HAP-1 (cell line): ENCODE measurements at places on chromosomes 16 and 17.
A peak's percentile ranks its signal among the peaks of the same experiment; 100 is the strongest.

- peak; percentile 42 for DNase-seq
These were observed 736 bp downstream of the APPBP2 start for GRCh38 chr17:60525328-60525684.

DNA sequence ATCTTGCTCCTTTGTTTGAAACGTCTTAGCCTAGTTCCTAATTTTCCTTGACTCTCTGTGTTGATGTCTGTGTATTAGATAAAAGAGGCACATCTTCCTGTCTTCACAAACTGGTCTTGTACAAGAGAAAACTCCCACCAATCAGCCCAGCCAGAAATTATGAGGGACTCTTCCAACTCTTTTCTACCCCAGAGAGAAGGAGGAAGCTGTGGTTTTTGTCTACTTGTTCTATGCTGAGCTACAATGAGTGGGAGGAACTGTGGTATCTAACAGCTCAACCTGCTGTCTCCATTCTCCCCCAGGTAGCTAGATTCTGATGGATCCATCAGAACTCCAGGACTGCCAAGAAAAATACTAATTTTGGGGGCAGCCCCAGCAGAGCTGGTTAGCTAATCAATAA, 392.5 kb downstream of the HS3ST3B1 start:
- no peak for DNase-seq

GRCh38 chr17:76447931-76448652, 4.9 kb downstream of the UBE2O start:
- no peak for DNase-seq

GRCh38 chr17:1143573-1143972, 36.2 kb downstream of the ABR start:
- DNase-seq = peak; percentile 59

DNA sequence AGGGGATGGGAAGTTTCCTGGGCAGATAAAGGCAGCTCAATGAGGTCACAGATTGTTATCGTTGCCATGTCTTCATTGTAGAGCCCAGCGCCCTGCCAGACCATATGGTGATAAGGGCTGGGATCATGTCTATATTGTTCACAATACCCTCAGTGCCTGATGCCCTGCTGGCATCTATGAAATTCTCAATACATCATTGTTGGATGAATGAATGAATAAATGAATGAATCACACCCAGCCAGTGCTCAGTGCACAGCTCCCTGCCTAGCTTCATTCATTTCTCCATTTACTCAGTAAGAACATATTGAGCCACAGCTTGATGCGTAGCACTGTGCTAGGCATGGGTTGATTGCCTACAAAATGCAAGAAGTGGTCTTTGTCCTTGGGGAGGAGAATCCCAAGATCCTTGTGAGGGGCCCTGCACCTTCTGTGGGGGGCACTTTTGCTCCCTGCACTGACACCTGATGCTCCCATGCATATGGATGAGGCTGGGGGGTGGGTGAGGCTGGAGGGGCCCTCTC, 29.7 kb downstream of the MRC2 start:
- DNase-seq = no peak

- DNase-seq = no peak
These were observed 460 bp upstream of the HSBP1 start for GRCh38 chr16:83807327-83807709.

DNA sequence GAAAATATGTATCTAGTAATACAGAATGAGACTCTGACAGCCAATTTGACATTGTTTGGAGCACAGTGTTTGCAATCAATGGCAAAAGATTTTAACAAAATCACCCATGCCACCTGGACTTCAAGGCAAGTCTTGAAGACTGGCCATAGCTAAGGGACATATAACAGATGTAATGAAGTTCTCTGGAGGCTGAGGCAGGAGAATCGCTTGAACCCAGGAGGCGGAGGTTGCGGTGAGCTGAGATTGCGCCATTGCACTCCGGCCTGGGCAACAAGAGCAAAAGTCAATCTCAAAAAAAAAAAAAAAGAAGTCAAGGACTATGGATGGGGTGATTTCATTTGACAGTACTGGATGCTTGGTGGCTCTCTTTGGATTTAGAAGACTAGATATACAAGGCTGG, 5.6 kb upstream of the BPTF start:
- DNase-seq = no peak

DNA sequence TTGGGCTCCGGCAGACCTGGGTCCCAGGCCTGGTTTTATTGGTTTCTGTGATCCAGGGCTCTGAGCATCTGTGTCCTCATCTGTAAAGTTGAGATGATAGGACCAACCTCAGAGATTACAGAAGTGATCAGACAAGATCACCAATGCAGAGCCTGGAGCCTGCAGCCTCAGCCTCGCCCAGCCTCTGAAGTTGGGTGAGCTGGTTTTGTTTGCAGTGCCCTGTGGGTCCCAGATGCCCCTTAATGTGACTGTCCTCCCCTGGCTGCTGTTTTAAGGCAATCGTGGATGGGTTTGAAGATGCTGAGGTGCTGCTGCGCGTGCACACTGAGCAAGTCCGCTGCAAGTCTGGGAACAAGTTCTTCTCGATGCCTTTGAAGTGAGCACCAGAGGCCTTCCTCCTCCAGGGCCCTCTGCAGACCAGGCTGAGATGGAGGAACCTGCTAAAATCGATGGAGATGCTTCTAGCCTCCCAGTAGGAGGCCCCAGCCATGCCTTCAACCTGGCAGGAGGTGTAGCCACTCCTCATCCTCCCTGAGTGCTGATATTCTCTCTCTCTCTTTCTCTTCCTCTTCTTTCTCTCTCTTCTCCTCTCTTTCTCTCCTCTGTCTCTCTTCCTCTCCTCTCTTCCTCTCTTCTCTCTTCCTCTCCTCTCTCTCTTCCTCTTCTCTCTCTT, 5.6 kb upstream of the MMP15 start:
- DNase-seq = no peak

- DNase-seq = no peak
These were observed 7.6 kb downstream of the SLC46A1 start for GRCh38 chr17:28398280-28398981.

- no peak for DNase-seq
These were observed 196.7 kb downstream of the CDH11 start for GRCh38 chr16:64925166-64925565.

DNA sequence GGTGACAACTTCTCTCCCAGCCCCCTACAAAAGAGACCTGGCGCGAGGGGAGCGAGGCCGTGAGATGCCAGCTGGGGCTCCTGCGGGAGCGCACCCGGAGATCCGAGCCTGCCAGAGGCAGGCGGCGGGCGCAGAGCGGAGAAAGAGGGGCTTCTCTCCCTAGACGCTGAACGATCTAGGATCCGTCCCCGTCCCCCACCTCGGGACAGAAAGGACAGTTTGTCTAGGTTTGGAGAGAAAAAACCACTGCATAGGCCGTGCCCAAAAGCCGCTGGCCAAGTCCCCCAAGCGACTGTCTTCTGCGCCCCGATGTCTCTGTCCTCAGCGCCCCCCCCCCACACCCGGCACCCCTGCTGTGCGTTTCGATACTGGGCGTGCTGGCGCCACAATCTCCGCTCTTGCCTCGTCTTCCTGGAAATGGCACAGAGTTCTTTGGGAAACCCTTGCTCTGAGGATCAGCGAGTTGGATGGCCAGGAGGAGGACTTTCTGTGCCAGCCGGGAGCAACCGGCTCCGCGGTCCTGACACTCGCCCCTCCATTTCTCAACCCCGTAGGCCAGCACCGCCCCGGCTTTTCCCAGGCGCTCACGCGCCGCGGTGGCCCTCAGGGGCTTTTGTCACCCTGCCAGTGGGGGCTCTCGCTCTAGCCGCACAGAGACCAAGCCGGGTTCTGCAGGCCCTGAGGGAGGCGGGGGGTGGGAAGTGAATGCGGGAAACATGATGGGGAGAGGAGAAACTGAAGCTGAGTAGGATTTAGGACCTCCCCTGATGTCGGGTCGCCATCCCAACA, 1.0 kb downstream of the SSTR2 start:
- no peak for DNase-seq

GRCh38 chr16:918741-919657, 51.8 kb downstream of the LMF1 start:
- no peak for DNase-seq

DNA sequence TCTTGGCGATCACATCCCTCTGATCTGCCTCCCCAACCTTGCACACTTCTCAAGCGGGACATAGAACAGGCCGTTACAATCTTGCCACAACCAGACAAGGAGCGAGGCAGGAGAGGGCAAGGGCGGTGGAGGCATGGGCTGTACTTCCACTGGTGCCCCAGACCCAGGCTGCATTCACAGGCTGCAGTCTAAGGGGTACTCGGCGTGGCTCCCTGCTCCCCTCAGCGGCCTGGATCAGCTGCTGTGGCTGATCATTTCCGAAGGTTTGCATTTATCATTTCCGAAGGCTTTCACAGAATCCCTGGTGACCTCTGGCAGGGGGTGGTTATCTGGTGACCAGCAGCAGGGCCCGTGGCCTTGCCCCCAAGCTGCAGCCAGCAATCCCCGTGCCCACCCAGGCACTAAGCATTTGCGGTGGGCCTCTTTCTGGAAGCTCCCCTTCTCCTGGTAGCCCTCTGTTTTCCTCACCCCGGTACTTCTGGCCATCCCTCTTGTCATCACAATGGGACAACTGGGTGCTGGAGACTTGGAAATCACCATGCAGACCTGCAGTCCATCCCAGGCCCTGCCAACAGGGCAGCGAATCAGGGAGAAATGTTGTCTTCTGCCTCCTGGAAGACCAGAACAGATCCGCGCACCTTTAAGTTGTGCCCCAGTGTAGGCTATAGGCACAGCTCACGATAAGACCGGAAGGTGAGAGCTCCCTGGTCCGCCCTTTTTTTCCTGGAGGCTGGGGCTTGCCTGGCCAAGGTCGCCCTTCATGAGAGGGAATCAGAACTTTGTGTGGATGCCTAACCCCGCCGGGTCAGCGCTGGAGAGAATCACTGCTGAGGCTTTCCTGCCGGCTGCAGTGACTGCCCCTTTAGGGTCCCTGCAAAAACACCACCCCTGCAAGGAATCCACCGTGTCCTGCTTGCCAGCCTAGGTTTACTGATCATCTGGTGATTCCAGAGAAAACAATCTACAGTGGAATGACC, 1739.1 kb downstream of the TP53TG3F start:
- DNase-seq = no peak

GRCh38 chr16:4911970-4912386, 25.0 kb downstream of the PPL start:
- no peak for DNase-seq

- DNase-seq = no peak
These were observed 993 bp upstream of the ANKRD11 start for GRCh38 chr16:89491238-89491869.

DNA sequence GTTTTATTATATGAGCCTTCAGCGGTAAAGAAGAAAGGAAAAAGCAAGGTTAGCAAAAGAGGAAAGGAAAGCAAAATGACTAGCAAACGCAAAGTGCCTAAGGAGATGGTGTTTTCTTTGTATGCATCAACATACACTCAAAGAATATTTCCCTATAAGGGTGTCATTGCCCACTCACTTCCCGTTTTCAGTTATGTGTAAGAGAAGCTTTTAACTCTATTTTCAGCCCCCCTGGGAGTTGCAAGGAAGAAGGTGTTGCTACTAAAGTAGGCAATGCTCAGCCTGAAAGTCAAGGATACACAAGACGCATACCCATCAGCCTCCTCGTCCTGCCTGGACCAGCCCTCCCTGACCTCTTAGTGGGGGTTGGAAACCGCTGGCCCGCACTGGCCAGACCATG, 267.7 kb upstream of the ZFHX3 start:
- no peak for DNase-seq

GRCh38 chr16:69187446-69188235, 677 bp downstream of the SNTB2 start:
- DNase-seq = peak; percentile 54

DNA sequence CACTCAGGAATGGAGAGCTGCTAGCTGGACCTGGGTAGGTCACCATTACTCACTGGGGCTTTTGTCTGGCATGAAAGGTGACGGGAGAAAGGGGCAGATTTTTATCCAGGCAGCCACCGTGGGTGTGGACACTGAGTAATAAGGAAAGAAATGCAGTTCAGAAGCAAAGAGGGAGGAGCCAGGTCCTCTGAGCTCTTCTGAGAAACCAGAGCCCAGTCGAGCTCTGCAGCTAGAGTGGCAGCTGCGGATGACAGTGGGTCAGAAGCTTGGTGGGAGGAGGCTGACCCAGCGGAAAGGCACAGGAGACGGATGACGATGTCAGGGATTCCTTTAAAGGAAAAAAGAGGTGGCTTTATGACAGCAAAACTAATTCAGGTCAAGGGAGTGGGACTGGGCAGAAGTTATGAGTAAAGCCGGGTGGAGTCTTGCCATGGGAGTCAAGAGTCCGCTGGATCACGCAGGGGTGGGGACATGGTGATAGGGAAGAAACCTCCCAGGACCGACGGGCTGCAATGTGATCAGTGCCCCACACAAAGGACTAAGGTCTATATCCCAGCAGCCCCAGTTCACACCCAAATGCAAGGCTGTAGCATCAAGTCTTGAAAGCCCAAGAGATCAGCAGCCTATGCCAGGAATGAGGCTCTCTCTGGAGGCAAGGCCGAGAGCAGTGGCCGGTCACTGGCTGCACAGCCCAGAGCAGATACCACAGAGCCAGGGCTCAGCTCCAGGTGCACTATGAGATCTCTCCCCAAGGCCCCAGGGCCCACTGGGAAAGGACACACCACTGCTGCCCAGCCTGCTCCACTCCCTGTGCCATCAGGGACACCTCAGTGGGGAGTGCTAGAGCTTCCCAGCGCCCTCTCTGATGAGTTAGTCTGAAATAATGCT, 6.3 kb upstream of the MNT start:
- no peak for DNase-seq

DNA sequence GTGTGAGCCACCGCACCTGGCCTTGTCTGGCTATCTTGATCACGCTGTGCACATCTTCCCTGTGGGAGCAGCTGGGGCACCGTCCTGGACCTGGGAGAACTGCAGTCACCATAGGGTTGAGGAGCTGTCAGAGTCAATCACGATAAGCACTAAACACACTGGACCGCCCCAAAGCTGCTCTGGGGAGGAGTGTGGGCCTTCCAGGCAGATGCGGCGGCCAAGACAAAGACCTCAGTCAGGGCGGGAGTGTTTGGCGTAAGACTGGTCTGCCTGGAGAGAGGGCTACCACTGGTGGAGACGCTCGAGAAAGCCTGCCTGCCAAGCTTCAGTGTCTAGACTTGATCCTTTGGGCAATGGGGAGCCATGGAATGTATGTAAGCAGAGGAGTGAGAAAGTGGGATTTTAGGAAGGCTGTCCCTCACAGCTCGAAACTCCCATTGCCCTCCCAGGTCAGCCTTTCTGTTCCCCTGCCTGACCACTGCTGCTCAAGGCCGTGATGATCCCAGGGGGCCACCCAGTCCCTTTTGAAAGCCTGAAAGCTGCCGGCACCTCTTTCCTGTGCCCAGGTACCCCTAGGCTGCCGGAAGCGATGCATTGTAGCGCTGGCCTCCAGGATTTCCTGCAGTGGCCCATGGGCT, 29.3 kb upstream of the CIBAR2 start:
- DNase-seq = no peak

- DNase-seq = no peak
These were observed 2.3 kb upstream of the COL1A1 start for GRCh38 chr17:50203604-50204345.

DNA sequence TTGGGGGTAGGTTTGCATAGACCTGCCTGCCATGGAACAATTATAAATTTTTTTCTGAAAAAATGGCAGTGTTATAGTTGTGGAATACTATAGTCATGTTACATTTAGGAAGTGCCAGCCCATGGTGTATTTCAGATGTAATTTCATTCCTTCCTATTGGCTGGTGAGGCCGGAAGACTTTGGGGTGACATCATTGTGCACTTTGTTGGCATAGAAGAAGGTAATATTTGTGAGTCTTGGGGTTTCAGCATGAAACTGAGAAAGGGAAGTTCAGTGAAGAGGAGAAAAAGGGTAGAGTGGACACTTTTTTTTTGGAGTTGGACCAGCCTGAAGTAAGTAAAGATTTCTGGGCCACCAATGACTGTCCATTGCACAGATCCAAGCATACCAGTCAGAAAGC, 16.0 kb upstream of the HEATR6 start:
- DNase-seq = no peak

GRCh38 chr16:84119368-84119767, 2.6 kb upstream of the MBTPS1 start:
- DNase-seq = no peak
